ENCODE measurements at places on chromosomes 5 and 9.

GRCh38 chr9:96025995-96026602 lies 150.6 kb downstream of the ERCC6L2 start:
- DNase-seq: no peak

- no peak for DNase-seq
Observed at GRCh38 chr5:42842921-42843641, 31.4 kb upstream of the SELENOP start.

DNA sequence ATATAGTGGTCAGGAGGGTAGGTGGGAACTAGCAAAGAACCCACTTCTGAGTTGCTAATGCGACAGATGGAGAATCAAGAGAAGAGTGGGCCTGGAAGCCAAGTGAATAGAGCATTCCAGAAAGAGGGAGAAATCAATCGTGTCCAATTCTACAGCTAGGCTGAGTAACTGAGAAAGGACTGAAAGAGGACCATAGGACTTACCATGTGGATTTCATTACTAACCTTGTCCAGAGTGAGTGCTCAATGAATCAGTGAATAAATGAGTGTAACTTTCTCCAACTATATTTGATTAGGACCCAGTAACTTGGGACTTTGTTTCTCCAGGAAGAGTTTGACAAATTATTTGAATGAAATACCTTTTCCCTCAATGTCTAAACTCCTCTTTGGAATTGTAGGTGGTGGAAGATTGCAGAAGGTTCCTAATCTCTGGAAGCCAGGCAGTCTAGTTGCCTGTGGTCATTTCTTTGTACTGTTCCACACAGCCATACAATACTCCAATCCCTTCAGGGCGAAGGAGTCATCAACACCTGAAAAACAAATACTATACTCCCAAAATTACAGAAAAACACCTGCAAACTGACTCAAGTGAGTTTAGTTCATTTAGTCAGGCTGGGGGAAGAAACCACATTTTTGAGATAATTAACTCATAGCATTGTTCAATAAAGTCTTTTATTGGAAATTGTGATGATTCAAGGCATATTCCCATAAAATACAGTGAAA lies 2.6 kb upstream of the F2RL1 start:
- no peak for DNase-seq

DNA sequence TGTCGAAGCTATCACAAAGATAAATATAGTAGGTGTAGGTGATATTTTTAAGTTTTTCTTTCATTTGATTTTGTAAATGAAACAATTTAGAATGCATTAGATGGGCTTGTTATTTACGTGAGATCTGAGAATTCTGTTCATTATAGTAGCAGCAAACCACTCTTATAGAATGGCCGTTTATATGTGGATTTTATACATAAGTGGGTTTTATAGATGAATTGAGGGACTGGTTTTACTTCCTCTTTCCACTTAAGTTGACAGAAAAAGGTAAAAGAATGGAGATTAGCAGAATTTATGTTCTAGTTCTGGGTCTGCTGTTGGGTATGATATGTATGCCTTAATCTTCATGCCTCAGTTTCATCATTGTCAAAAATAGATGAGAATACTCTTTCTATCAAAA lies 5.6 kb downstream of the RMI1 start:
- DNase-seq: no peak

- no peak for DNase-seq
Observed at GRCh38 chr5:67133217-67133616, 63.4 kb downstream of the CD180 start.

- DNase-seq: no peak
Observed at GRCh38 chr5:135487839-135488514, 35.8 kb upstream of the TIFAB start.

GRCh38 chr9:35566417-35566816 lies 38.6 kb upstream of the TESK1 start:
- no peak for DNase-seq

DNA sequence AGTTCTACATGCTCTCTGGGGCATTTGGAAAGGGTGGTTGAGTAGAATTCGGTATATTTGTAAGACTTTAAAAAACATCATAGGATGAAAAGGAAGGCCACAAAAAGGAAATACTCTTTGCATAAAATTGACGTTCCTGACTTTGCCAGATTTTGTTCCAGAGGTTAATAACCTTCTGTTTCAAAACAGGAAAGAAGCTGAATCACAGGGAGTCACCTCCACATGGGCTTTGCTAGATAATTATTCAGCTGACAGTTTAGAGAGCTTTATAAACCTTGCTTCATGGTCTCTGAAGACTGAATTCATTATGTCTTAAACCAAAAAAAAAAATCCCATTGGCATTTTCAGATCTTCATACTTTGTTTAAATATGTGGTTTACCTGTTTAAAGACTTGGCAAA lies 203.7 kb downstream of the SEMA6A start:
- DNase-seq: no peak

GRCh38 chr9:7656636-7657035 lies 142.9 kb downstream of the DMAC1 start:
- DNase-seq: no peak

- DNase-seq: no peak
Observed at GRCh38 chr5:64502196-64502595, 3.6 kb upstream of the RGS7BP start.

GRCh38 chr5:171667341-171668096 lies 118.1 kb upstream of the SMIM23 start:
- DNase-seq: no peak

DNA sequence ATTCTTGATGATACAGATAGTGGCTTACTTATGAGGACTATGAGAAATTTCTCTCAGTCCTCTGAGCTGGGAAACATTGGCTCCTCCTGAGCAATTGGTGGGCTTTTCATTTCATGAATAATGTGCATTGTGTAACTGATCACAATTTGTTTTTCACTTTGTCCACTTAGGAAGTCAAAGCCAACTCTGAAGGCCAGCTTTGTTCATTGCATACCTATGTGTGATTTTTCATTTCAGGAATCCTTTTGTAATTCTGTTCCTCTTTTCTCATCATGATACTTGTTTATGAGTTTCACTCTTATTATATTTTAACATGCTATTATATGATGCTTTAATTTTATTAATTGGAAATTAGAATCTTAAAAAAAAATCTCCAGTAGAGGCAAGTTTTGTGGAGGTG lies 483.0 kb downstream of the EBF1 start:
- DNase-seq: no peak

DNA sequence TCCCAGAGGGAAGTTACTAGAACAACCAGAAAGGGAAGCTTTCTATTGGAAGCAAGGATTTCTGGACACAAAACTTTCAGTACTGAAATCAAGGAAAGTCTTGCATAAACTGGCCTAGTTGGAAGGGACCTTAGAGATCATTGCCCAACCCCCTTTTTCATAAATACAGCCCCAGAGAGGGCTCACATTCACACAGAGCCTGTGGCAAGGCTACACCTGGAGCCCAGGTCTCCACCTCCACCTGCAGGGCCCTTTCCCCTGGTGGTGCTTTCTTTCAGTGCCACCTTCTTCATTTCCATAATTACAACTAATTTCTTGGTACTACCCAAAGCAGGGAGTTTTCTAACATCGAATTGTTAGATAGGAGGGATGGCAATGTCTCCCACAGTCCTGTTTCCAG lies 85.7 kb downstream of the ADRB2 start:
- DNase-seq: no peak

GRCh38 chr5:174057206-174057605 lies 11.7 kb downstream of the NSG2 start:
- no peak for DNase-seq

Data from activated T-helper 1 cell treated with anti-CD3 and anti-CD28 coated beads, Interleukin-2, amount 50 U/mL, for 16 hours (primary cell).